ENCODE measurements at places on chromosomes 5 and 9.

- peak; percentile 85 for DNase-seq
Measured at GRCh38 chr9:6055216-6055615, 39.8 kb upstream of the RANBP6 start.

DNA sequence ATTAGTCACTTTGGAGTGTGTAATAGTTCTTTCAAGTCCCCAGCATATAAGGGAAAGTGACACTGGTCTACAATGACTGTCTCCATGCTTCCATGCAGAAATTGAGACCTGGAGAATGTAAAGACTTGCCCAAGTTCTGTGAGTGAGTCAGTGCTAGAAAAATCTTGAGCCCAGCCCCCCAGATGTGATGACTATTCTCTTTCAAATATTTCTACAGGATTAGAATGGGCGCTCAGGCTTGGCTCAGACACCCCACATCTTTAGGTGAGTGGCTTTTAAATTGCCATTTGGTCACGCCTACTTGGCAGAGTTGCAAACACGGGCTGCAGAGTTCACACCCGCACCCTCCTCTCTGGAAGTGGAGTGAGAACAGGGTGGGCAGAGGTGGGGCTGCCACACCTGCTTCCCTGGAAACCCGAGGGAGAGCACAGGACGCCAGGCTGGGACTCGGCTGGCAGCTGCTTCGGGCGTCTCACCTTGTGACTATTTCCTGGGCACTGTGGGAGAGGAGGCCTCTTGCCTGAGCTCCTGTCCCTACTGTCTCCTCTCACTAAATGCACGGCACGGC lies 37.6 kb downstream of the ROPN1L start:
- peak; percentile 82 for DNase-seq

- DNase-seq = peak; percentile 66
Measured at GRCh38 chr5:72353046-72353445, 32.9 kb downstream of the PTCD2 start.

- DNase-seq = peak; percentile 64
Measured at GRCh38 chr5:103224118-103224893, 34.3 kb upstream of the MACIR start.

- peak; percentile 98 for DNase-seq
Measured at GRCh38 chr5:912280-913091, 19.8 kb downstream of the TRIP13 start.

DNA sequence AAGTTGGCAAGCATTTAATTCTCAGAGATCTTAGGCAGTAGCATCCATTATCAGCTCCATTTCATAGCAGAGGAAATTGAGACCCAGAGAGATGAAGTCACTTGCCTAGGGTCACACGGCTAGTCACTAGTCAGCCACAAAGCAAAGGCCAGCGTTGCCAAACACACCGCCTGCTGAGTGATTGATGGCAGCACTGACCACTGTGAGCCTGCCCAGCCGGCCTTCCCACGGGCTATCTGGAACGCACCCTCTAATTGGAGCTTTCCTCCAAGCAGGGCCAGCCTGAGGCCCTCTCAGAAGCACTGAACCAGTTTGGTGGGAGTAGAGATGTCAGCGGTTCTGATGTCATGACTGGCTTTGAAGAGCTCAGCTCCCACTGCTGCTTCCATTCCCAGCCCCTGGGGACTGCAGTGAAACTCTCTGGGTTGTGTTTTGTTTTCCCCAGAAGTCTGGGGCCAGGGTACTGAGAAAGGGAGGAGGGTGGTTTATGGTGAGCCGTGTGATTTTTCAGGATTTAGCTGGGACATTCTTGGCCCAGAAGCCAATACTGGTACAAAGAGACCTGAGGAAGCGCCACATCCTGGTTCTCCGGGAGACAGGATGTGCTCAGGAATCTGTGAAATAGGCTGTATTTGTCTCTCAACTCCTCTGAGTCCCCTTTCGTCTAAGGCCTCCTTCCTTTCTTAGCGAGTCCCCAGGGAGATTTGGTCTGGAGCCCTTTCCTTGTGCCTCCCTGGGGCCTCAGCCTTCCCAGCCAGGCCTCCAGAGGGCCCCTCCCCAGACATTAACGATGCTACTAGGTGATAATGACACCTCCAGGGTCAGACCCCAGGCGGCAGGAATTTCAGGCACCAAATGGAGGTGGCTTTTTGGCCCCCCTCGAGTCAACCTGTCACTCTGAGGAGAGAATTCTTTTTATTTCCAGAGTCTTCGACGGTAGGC lies 44.5 kb downstream of the SPRY4 start:
- DNase-seq = peak; percentile 92

GRCh38 chr5:36605241-36605640 lies 1.2 kb upstream of the SLC1A3 start:
- DNase-seq = no peak

DNA sequence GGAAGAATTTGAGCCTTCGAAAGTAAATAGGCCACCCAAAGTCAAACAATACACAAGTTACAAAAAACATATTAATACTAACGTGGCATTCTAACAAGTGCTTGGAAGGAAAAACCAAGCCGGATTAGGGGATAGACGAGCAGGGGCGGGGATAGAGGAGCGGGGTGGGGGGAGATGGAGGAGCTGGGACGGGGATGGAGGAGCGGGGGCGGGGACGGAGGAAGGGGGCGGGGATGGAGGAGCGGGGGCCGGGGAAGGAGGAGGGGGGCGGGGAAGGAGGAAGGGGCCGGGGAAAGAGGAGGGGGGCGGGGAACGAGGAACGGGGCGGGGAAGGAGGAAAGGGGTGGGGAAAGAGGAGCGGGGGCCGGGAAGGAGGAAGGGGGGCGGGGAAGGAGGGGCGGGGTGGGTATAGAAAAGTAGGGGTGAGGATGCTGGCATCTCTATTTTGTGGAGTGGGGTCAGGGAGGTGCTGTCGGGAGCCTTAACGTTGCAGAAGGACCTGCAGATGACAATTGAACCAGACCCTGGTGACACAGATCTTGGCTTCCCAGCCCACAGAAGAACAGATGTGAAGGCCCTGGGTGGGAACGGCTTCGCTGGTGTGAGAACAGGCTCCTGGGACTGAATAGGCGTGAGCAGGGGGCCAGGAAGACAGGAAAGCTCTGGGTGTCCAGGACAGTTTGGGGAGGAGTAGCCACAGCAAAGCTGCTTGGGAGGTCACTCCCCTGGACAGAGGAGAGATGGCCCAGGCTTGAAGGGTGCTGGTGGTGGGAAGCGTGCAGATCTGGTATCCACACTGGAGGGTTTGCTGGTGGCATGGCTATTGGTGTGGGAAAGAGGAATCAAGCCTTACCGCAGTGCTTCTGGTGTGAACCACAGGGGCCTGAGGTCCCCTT lies 233.3 kb upstream of the DAP start:
- no peak for DNase-seq

DNA sequence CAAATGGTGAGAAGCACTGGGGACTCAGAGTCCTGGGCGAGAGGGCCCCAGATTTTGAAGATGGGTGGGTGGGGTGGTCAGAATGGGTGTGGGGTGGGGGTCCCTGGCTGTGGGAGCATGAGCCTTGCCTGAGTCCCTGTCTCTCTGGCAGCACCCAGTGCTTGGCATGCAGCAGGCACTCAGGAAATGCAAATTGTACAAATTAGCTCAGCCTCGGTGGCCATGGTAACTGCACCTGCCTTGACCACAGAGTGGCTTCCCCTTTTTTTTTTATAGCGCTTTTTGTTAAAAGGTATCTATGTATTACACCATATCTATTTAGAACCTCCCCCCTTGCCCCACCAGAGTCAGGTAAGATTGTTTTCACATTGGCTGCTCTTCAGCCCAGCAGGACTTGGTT lies 19.2 kb upstream of the PITX1 start:
- DNase-seq = no peak

GRCh38 chr5:7894860-7895259 lies 25.9 kb downstream of the MTRR start:
- DNase-seq = no peak

GRCh38 chr9:4423207-4423610 lies 67.1 kb upstream of the SLC1A1 start:
- no peak for DNase-seq

GRCh38 chr5:38783011-38783561 lies 62.7 kb upstream of the OSMR start:
- DNase-seq = peak; percentile 99

GRCh38 chr9:36100532-36100931 lies 36.0 kb upstream of the GLIPR2 start:
- DNase-seq = peak; percentile 29

- no peak for DNase-seq
Measured at GRCh38 chr5:176687881-176688280, 40.6 kb downstream of the TSPAN17 start.

DNA sequence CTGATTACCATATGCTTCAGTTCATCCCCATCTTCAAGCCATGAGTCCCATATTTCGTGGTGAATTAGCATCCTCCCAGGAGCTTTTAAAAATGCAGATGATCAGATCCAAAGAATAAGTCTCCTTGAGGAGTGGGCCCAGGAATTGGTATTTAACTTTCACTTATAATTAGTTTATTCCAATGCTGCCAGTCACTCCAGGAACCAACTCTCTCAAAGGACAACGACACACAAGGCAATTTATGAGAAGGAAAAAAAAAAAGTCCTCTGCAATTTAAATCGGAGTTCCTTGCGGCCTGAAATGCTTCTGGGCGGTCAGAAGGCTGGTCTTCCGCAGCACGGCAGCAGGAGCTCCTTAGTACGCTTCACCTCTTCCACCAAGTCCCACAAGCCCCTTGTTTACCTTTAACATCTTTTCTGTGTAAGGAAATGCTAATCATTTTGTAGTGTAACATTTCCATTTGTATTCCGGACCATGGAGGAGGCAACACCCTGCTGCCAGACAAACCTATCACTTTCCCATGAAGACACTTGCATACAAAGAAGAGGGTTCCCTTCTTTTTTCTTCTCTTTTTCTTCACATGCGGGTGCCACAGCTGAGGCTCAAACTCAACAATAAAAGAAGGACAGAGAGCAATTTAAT lies 16.3 kb upstream of the KCNV2 start:
- DNase-seq = no peak

DNA sequence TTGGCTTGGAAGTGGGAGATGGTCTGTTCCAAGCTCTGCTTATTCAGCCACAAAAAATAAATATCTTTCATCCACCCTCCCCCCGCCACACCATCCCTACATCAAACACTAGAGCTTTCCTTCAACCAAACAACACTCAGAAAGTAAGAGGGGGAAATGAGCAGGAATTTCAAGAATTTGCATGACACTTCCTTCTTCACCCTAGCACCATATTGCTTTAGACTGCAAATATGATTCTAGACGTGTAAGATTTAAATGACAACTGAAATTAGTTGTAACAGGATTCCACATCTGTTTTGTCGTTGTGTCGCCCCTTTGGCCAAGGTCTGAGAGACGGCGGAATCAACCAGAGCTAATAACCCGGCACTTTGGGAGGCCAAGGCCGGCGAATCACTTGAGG lies 88.5 kb downstream of the NDFIP1 start:
- no peak for DNase-seq

GRCh38 chr9:98905015-98905414 lies 38.7 kb upstream of the COL15A1 start:
- DNase-seq = no peak

All from astrocyte of the spinal cord (primary cell).